GDM1 (cell line): ENCODE measurements at places on chromosomes 11 and 22.
A peak's percentile ranks its signal among the peaks of the same experiment; 100 is the strongest.

GRCh38 chr11:131688048-131688693, 317.8 kb downstream of the NTM start:
- DNase-seq = peak; percentile 26

DNA sequence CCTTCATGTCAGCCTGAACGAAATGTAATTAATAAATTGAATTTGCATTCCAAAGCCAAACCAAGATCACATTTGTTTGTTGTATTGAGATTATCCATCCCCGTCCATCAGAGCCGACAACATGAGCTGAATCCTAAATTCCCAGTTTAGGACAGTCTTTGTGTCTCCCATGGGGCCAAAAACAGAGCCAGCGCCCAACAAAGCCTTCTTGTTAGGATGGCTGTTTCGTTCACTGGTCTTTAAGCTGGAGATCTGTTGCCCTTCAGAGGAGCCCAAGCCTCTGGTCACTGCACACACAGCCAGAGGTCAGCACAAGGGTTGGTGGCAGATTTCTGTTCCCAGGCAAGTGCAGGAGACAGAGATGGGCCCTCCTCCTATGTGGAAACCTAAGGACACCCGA, 25.8 kb downstream of the DSCAML1 start:
- DNase-seq = no peak

DNA sequence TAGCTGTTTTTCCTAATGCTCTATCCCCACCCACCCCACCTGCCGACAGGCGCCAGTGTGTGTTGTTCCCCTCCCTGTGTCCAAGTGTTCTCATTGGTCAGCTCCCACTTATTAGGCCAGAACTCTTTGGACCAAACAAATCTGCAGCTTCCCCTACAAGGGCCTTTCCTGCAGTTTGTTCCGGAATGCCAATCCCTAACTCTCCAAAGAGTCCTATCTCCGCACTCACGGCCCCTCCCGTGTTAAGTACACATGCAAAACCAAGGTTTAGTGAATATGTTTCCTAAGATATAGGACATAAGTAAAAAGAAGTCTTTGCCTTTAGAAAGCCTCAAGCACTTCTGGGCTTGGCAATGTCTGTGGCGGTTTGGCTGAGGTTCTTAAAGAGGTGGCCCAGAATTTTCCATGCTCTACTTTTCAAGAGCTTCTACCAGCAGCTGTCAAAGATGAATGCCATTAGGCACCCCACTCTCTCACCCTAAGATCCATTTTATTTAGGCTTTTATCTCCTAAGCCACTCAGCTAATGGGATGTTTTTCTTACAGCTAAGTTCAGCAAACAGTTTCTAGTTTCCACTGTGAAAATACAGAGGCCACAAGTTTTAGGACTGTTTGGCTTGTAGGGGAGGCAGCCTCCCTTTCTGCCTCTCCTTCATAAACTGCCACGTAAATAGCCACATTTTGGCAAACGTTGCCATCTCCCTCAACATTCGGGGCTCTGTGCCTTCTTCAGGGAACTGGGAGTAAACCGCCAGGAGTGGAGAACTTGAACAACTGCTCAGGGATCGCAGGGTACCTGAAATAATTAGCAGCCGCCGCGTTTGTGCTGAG, 1.6 kb downstream of the CD59 start:
- DNase-seq = no peak

- no peak for DNase-seq
Measured at GRCh38 chr22:45238957-45239680, 1.6 kb downstream of the KIAA0930 start.

- DNase-seq = no peak
Measured at GRCh38 chr22:33314316-33314715, 256.1 kb upstream of the SYN3 start.

GRCh38 chr11:81725701-81726100, 1008.0 kb downstream of the FAM181B start:
- DNase-seq = no peak

- DNase-seq = no peak
Measured at GRCh38 chr11:13923182-13923581, 39.3 kb upstream of the SPON1 start.

DNA sequence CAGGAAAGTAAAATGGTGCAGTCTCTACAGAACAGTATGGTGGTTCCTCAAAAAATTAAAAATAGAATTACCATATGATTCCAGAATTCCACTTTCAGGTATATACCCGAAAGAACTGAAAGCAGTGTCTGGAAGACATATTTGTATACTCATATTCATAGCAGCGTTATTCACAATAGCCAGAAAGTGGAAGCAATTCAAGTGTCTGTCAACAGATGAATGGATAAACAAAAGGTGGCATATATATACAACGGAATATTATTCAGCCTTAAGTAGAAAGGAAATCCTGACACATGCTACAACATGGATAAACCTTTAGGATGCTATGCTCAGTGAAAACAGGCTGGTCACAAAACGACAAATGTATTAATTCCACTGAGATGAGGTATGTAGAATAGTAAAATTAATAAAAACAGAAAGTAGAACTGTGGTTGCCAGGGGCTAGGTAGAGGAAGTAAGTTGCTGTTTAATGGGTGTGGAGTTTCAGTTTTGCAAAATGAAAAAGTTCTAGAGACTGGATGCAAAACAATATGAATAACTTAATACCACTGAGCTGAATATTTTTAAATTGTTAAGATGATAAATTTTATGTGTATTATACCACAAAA, 14.5 kb downstream of the SAA1 start:
- no peak for DNase-seq

DNA sequence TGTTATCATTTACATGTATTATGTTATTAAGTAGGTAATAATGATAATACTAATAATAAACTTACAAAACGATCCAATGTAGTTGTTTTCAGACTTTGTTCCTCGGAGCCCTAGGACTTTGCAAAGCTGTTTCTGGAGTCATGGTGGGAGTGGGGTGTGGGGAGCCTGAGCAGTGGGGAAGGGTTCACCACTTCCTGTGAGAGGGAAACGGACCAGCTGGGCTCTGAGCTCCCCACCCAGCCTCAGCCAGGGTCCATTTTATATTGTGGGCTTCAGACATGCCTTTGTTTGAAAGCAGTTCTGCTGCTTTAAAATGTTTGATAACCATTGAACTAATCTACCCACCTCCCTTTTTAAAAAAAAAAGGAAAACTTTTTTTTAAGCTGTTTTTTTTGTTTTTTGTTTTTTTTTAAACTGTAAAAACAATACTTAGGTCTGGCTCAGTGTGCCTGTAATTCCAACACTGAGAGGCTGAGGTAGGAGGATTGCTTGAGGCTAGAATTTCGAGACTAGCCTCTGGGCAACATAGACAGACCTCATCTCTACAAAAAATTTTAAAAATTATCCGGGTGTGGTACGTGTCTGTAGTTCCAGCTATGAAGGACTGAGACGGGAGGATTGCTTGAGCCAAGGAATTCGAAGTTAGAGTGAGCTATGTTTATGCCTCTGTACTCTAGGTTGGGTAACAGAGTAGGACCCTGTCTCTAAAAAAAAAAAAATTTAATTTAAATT, 7.0 kb downstream of the SERPING1 start:
- DNase-seq = peak; percentile 61

DNA sequence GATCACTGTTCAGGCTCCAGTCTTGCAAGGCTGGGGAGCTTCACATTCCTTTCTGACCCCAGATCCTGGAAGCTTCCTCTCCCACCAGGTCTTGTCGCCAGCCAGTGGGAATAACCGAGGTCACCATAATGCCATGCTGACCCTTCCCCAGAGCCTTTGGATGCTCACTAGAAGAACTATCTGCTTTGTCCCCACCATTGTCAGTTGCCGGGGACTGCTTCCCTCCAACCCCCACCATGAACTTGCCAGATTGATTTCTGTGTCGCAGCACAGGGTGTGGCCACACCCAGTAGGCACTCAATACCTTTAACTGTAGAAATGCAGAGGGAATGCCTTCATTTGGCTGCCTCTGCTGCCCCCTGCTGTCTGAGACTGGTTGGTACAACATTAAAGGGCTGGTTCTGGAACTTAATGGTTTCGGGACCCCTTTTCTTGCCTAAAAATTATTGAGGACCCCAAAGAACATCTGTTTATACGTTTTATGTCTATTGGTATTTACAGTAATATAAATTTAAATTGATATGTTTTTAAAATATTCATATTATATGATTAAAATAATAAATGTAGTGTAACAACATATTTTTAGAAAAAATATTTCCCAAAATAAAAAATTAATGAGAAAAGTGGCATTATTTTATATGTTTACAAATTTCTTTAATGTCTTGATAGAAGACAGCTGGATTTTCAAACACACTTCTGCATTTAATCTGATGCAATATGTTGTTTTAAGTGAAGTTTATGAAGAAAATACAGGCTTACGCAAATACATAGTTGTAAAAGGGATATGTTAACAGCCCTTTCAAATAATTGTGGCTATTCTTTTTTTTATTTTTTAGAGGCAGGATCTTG, 6.7 kb upstream of the GDPD5 start:
- peak; percentile 38 for DNase-seq

- DNase-seq = no peak
Measured at GRCh38 chr11:112051768-112052167, 22.0 kb downstream of the PIH1D2 start.

DNA sequence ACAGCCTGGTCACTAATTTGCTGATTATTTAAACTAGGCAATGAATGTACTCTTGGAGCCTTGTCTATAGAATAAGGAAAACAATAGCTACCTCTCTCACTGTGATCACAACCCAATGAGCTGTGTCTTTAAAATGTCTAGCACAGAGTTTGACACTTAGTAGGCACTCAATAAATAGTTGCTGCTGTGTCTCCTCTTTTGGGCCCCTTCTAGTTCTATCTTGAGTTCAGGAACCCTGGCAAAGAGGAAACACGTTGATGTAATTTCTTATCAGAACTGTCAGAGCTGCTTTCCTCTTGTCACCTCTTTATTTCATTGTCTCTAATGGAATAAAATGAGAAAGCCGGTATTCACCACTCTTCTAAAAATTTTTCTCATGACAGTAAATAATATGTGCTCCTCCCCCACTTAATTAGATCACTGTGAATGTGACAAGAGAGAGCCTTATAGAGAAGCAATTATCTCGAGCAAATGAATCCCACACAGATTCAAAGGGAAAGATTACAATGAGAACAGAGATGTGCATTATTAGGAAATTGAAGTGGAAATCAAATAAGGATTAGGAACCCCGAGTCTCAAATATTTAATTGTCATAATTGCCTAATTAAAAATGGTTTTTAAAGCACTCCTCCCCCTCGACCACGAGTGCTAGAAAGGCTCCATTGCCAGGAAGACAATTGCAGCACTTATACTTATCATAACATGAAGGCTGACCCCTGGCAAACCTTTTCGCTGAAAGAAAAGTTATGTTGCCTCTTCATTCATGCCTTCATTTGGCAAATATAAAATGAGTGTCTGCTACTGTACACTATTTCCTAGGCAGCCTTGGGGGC, 175.0 kb upstream of the BDNF start:
- DNase-seq = no peak

DNA sequence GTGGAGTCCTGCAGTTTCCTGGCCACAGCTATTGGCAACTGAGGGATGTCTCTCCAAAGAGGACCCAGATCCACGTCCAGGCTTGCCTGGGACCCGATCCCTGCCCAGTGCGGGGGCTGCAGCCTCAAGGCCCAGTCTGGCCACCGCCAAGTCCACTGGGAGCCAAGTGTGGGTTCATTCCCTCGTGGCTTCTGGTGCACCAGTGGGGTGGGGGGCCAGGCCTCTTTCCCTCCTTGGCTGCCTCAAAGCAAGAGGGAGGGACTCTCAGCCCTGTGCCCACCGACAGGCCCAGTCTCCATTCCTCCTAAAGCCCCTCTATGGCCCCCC, 13.3 kb upstream of the PIM3 start:
- no peak for DNase-seq

DNA sequence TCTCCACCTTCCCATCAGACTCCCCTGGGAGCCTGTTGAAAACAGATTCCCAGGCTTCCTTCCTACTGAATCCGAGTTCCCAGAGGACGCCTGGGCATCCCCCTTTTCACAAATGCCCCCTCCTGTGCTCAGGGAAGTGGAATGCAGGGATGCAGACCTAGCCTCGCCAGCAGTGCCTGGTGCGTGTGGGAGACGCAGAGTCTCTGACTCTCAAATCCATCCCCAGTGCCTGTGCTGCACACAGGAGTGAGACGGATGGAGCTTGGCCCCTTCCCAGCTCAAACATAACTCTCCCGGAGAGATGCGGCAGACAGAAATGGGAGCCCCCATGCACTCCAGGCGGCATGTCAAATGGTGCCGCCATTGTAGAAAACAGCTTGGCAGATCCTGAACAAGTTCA, 62.6 kb downstream of the CTTN start:
- no peak for DNase-seq

DNA sequence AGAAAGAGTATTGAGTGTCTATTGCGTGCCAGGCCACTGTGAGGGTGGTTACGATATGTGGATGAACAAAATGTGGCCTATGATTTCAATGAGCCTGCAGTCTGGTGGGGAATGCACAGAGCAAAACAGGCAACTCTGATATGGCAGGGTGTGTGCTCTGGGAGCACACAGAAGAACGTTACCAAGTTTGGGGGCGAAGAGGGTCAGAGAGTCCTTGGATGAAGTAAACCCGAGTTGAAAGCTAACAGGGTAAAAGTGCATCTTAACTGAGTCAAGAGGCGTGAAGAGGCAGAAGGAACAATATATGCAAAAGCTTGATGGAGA, 258 bp downstream of the CFAP68 start:
- DNase-seq = no peak

GRCh38 chr22:23182309-23183060, 2.2 kb downstream of the BCR start:
- DNase-seq = peak; percentile 28

GRCh38 chr11:122069707-122070360, 46.2 kb downstream of the BLID start:
- DNase-seq = no peak

DNA sequence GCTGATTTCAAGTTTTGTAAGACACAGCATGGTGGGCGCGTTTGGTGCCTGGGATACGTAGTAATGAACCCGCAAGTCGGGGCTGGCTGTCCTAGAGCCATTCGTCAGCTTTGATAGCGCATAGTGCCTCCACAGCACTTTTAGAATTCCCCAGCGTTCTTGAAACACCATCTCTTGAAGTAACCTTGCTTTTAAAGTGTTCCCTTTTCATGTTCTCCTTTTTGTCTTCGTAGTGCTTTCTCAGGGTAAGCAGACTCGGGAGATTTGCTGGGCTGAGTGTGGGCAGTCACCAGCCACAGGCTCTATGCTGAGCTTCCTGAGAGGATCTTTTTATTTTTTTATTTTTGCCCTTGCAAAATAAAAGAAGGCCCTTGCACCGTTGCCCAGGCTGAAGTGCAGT, 39.6 kb upstream of the CTTN start:
- peak; percentile 72 for DNase-seq

DNA sequence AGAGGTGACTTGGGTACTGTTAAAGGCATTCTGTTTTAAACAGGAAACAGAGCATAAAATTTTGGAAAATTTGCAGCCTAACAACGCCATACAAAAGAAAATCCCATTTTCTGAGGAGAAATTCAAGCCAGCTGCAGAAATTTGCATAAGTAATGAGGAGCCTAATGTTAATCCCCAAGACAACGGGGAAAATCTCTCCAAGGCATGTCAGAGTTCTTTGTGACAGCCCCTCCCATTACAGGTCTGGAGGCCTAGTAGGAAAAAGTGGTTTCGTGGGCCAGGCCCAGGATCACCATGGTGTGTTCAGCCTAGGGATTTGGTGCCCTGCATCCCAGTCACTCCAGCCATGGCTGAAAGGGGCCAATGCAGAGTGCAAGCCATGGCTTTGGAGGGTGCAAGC, 1333.1 kb upstream of the TENM4 start:
- no peak for DNase-seq

- no peak for DNase-seq
Measured at GRCh38 chr11:102676084-102676483, 29.5 kb downstream of the MMP27 start.

- DNase-seq = no peak
Measured at GRCh38 chr11:122647736-122648275, 7.7 kb upstream of the UBASH3B start.

- DNase-seq = no peak
Measured at GRCh38 chr11:126450806-126451205, 95.3 kb downstream of the ST3GAL4 start.
